IMR-90 (cell line): ENCODE measurements at places on chromosomes 1 and 21.

DNA sequence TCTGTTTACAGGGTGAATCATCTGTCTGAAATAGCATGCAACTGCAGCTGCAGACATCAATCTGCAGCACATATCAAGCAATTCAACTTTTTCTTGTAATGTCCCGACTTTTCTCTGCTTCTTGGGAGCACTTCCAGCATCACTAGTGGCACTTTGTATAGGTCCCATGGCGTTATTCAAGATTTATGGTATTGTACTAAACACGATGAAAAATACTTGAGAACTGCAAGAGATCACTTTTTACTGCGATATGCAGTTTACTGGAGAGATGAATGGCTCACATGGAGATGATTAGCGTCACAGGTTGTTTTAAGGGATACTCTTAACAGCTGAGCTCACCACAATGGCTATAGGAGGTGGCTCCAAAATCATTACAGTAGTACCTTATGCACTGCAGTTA lies 7.2 kb upstream of the SCMH1 start:
- DNase-seq, result no peak

DNA sequence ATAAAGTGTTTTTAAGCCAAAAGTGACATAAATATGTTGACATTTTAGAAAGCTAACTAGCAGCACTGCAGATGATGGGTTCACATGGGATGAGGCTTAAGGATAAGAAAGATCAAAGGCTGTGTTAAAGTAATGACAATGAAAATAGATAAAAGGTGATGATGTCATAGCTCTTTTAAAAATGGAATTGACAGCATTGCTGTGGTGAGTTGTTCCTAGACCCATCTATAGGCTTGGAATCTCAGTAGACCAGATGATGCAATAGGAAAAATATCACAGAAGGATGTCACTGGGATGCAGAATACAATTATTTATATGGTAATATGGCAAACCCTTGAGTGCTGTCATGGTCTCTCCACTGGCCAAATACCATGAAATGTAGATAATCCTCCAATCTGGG lies 286.0 kb downstream of the PLA2G4A start:
- no peak for DNase-seq

DNA sequence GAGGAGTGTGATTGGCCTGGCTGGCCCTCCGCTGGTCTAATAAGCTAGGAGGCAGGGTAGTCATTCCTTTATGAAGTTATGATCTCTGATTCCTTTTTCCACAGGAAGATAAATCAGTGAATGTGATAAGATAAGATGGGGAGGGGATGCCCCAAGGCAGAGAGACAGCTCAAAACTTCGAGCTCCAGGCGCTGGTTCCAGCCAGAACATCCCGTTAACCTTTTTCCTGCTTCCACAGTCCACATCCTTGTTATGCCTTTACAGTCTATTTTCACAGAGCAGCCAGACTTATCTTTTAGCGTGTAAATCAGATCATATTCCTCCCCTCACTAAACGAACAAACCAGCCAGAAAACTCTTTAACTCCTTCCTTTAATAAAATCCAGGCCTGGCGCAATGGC lies 38.5 kb upstream of the BMP8B start:
- DNase-seq, result no peak

DNA sequence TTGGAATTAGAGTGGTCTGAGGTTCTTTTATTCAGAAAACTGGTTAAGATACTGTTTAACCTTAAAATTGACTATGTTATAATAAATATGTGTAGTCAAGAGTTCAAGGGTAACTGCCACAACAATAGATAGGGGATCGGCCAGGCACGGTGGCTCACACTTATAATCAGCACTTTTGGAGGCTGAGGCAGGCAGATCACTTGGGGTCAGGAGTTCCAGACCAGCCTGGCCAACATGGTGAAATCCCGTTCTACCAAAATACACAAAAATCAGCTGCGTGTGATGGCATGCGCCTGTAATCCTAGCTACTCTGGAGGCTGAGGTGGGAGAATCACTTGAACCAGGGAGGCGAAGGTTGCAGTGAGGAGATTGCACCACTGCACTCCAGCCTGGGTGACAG lies 39.5 kb downstream of the PDC start:
- DNase-seq, result no peak

GRCh38 chr1:184686540-184686939 lies 68.1 kb downstream of the EDEM3 start:
- peak; percentile 10 for DNase-seq

GRCh38 chr21:15741510-15741909 lies 11.7 kb downstream of the USP25 start:
- peak; percentile 67 for DNase-seq

DNA sequence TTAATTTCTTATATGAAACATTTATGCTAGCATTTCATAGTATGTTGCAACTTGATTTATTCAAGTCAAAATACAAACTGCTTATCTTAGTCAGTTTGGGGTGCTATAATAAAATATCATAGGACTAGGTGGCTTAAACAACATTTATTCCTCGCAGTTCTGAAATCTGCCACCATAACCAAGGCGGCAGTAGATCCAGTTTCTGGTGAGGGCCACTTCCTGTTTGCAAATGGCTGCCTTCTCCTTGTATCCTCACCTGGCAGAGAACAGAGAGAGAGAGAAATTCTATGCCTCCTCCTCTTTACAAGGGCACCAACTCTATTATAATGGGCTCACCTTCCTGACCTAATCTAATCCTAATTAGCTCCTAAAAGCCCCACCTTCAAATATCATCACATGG lies 76.1 kb upstream of the RGS2 start:
- DNase-seq, result no peak

DNA sequence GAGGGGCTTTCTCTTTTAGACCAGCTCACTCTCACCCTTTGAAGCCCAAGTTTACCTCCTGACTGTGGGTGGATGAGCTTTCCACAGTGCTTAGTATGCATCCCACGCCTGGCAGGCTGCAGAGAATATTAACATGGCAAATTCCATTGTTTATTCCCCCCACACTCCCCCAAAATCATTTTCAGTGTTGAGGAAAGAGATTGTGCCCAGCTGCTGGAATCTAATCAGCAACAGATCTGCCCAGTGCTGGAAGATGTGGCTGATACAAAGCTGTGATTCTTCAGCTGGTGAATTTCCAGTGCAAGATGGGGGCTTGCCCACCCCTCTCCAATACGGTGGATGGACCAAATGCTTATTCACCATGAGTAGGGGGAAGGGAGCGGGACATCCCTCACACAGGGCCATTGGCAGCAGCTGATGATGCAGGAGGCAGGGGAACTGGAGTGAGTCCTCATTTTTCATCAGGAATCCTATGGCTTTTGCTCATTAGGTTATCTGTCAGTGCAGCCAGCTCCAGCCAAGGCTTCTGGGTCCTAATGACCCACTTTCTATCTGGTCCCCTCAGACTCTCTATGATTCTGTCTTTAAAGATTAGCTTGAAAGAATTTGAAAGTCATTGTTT lies 39.7 kb upstream of the KCNA3 start:
- DNase-seq, result no peak

GRCh38 chr21:27804515-27804914 lies 837.6 kb upstream of the ADAMTS5 start:
- no peak for DNase-seq

- DNase-seq, result no peak
These were observed 84.7 kb downstream of the PIK3CD start for GRCh38 chr1:9736241-9736640.

DNA sequence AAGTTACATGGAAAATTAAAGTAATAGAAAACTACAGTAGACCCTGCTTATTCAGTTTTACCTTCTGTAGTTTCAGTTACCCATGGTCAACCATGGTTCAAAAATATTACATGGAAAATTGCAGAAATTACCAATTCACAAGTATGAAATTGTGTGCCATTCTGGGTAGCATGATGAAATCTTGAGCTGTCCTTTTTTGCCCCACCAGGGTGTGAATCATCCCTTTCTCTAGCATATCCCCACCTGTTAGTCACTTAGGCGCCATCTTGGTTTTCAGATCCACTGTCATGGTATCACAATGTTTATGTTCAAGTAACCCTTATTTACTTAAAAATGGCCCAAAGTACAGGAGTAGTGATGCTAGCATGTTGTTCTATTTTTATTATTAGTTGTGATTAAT lies 3.5 kb upstream of the LRIF1 start:
- DNase-seq, result no peak

DNA sequence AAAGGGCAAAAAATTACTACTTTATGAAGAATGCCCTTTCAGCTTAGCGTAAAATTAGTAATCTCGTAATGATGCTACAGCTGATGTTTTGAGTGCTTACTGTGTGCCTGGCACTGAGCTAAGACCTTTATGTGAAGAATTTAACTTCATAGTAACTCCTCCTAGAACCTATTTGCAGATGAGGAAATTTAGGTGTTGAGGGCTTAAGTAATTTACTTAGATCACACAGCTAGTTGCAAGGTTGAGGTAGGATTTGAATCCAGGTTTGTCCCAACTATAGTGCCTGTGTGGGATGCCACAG lies 1.4 kb downstream of the ZMYM4 start:
- no peak for DNase-seq

DNA sequence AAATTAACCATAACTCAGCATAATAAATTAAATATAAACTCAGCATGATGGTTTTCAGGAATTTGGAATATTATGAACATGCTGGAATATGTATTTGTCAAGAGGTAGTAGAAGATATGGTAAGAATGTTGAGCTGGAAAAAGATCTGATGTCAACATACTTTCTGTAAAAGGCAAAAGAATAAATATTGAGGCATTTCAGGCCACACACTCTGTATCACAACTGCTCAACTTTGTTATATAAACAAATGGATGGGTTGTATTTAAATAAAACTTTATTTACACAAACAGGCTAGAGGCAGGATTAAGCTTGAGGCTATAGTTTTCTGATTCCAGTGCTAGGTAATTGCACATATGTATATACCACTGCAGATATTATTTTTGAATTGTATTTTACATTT lies 1409.4 kb downstream of the MRPL39 start:
- peak; percentile 20 for DNase-seq

- DNase-seq, result no peak
These were observed 11.8 kb upstream of the BMP8B start for GRCh38 chr1:39800471-39800835.

DNA sequence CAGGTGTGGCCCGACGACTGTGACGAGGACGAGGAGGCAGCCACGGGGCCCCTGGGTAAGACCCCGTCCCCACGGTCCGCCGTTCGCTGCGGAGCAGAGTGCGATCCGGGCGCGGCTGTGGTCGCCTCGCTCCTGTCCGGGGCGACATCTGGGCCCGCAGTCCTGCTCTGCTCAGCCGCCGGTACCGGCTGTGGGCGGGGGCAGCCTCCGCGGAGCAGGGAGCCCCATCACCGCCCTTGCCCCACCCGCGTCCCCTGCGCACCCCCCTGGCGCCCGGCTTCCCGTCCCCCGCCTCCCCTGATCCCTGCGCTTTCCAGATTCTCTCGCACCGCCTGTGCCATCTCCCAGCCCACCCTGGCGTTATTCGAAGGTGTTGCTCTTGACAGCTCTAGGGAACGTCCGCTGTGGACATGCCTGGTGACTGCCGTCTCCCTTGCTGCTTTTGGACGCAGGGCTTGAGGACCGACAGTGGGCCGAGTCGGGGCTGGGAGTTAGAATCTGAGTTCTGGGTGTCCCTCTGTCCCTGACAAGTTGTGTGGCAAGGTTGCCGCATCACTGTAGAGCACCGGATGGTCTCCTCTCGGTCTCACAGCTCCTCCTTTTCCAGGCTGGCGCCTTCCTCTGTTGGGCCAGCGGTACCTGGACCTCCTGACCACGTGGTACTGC lies 596 bp downstream of the TOR3A start:
- DNase-seq, result no peak

DNA sequence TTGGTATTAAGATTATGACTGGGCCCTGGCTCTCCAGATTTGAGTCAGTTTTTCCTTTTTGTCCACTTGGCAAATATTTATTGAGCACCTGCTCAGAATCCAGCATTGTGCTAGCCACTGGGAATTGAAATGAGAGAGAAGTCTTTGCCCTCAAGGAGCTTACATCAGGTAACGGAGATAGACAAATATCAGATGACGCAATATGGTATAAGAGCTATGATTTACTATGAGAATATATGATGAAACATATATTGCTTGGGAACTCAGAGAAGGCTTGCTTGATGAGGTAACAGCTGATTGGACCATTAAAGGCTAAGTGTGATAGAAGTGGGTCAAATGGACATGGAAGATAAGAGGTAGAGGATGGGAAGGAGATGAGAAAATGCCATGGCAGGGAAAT lies 41.0 kb upstream of the GPR88 start:
- DNase-seq, result no peak

DNA sequence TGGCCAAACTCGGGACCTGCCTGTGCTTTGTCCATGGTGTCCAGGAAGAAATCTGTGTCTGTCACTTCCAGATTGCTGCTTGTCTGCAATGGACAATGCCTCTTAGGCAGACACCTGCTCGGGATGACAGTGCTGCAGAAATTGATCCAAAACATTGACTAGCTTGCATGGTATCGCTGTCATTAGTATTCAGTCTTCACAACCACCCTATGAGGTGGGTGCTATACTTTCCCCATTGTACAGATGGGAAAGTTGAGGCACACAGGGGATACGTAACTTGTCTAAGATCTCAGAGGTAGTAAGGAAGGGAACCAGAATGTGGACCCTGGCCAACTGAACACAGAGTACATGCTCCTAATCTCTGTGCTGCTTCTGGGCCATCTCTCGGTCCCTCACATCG lies 138.7 kb downstream of the DHRS3 start:
- DNase-seq, result no peak

DNA sequence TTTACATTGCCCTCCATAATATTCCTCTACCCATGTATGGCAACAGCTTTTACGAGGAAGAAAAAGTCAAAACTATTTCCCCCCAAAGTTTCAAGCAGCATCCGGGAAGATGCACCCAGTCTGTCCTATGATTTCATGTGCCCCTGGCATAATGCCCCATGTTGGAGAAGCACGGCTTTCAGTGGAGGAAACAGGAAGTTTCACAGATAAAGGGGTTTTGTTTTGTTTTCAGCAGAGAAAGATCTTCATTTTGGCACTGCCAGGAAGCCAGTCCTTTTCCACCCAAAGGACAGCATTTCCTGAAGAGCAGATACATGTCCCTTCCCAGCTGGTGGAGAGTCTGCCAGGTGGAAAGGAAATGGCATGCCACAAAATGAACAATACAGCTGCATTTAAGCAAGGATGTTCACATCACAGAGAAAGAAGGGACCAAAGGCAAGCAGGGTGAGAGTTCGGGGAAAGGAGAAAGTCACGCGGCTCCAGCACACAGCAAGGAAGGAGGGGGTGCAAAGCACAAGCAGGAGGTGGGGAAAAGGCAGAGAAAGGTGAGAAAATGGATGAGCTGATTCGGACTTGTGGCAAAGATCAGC lies 95.3 kb upstream of the HIVEP3 start:
- DNase-seq, result no peak

DNA sequence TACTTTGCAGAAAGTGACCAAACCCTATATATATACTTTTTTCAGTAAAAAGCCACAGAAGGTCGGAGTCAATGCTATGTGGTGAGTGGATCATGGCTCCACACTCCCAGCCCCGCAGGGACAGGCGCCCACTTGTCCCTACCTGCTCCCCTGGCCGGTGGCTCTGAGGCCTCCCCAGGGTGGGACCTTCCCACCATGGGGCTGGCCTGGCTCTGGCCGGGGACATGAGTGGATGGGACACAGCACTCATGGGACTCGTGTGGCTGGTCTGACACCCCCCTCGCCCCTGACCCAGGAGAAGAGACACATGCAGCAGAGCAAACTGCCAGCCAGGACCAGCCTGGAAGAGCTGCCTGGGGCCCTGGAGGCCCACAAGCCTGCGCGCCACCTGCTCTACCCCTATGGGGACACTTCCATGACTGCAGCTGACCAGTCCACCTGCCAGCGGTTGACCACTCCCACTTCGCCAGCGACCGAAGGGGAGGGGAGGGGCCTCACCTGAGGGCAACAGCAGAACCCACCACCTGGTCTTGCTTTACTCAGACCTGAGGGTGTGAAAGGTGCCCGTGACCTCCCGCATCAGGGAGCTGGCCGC lies 2.2 kb downstream of the SPATC1L start:
- no peak for DNase-seq
